Fibroblast of the conjunctiva (primary cell): ENCODE measurements at places on chromosomes 5 and 9.
A peak's percentile ranks its signal among the peaks of the same experiment; 100 is the strongest.

DNA sequence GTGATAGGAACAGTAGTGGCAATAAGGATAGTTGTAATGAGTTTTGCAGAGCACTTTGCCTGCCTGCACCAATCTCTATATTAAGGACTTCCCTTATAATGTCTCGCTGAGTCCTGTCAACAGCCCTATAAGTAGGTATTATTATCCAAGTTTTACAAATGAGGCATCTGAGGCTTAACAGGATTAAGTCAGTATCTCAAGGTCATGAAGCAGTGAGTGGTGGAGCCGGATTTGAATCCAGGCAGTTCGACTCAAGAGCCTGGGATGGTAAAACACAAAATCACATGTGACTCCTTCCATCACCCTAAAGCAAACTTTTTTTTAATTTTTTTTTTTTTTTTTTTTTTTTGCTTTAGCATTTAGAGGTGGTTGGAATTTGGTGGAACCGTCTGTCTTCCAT lies 59.0 kb upstream of the RARS1 start:
- no peak for DNase-seq

DNA sequence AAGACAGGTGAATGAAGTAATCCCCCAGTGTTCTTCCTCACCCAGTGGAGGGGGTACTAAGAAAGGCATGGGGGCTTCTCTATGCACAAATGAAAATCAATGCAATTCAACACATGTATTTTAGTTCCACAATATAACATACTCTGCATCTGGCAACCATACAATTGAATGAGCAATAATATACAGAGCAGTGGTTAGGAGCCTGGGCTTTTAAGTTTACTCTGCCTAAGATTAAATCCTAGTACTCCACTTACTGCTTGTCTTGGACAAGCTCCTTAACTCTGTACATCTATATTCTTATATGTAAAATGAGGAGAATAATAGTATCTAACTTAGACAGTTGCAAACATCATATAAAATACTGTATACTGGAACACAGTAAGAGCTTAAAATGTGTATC lies 195.4 kb upstream of the TRIM32 start:
- DNase-seq, result no peak

DNA sequence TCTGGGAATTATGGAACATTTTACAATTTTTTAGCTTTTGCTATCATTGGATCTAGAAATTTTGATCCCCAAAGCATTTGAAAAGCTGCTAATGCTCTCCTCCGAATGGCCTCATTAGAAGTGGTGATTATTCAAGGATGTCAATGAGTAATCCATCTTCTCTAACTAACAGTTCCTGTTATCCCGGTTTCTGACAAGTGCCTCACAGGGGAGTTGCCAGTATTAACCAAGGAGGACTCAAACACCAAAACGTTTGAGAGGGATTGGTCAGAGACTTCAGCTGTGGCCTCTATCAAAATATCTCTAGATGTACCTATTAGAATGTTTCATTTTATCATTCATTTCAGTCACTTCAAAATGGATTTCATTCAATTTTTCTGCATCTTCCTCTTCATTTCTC lies 208.3 kb upstream of the ITGA1 start:
- DNase-seq, result no peak

DNA sequence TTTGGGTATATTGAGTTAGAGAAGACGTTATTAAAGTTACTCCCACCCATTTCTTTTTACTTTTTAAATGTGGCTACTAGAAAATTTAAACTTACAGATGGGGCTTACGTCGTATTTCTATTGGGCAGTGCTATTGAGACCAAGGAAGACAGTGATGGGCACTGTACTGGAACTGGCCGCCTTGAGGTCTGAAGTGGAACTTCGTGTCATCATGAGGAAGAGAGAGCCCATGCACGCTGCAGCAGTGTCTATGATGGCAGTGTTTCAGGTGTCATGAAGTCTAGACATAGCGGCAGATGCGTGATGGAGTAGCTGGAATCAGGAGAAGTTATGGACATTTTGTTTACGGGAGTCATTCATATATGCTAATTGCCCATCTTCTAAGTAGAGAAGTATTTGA lies 143.7 kb downstream of the LRRC70 start:
- DNase-seq, result no peak

- no peak for DNase-seq
These were observed 68.5 kb downstream of the BNC2 start for GRCh38 chr9:16801871-16802466.

- peak; percentile 86 for DNase-seq
These were observed 77.3 kb downstream of the MAMDC2 start for GRCh38 chr9:70120834-70121510.

- DNase-seq, result no peak
These were observed 45.3 kb downstream of the SLC22A5 start for GRCh38 chr5:132414634-132415378.

DNA sequence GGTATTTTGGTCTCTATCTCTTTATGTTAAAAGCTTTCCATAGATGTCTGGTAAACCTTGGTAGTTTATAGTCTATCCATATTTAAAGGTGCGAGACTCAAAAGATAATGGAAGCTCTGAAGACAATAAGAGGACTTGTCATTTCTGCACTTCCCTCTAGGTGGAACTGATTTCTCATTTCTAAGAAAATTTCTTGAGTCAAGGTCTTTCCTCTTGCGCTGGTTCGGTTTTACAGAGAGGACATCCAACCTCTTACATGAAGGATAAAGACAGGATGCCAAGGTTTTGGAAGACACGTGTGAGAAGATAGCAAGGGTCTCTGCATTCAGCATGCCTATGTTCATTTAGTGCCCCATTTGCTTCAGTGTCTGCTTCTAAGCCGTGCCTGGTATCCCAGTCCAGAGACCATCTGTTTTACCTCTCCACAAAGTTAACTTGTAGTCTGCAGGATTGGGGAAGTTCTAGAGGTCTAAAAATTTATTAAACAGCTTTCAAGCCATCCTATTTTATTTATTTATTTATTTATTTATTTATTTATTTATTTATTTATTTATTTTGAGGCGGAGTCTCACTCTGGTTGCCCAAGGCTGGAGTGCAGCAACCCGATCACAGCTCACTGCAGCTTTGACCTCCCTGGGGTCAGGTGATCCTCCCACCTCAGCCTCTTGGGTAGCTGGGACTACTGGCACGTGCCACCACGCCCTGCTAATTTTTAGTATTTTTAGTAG lies 41.6 kb downstream of the KIAA1191 start:
- DNase-seq, result peak; percentile 3
